Right renal cortex interstitium (tissue), 3 donors: ENCODE measurements at places on chromosomes 13 and 19. TPM values are rescaled to one million over a fixed set of nuclear protein-coding genes. Genes with fewer than 3 reads are reported as not detected.

Gene HTR2A
- polyA plus RNA-seq: 1.1 TPM

Gene PLA2G4C
- 6.4 TPM for polyA plus RNA-seq

Gene IGFL3
- polyA plus RNA-seq: not detected

GRCh38 chr19:38019396-38019724 is 112.4 kb downstream of the SIPA1L3 start:
- DNase-seq: no peak

Gene IFNL1
- polyA plus RNA-seq: not detected

DNA sequence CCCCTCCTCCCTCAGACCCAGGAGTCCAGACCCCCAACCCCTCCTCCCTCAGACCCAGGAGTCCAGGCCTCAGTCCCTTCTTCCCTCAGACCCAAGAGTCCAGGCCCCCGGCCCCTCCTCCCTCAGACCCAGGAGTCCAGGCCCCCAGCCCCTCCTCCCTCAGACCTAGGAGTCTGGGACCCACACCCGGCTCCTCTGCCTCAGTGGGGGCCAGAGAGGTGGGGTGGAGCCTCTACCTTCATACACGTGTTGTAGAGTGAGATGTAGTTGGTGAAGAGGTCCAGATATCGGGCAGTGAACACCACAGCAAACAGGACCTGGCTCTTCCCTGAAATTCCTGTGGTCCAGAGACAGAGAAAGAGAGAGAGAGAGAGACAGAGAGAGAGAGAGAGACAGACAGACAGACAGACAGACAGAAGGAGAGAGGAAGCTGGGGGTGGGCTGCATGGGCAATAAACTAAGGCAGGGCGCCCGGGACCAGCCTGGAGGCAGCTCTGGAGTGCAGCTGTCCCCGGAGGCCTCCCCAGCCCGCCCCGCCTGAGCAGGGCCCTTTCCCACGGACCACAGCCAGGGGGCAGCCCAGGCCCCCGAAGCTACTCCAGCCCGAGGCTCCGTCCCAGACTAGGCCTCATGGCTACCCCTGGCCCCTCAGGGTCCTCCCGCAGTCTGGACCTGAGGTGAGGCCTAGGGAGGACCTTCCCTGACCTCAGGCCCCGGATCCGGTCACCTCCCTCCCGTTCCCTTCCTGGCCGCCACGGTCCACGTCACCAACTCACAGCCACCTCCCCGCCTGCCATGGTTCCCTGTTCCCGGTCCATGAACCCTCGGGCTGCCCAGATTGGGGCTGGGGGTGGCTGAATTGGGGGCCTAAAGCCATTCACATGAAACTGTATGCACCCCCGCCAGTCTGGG is 907 bp downstream of the KDELR1 start:
- no peak for DNase-seq

Gene GRIN2D
- polyA plus RNA-seq: 0.38 TPM

Gene PGLYRP2
- polyA plus RNA-seq: 0.07 TPM

- DNase-seq: no peak
Measured at GRCh38 chr13:97274829-97275649, 52.9 kb downstream of the MBNL2 start.

Gene HIPK4
- polyA plus RNA-seq: 0.04 TPM

GRCh38 chr13:99658261-99658991 is 157.2 kb downstream of the TM9SF2 start:
- DNase-seq: peak; percentile 76

DNA sequence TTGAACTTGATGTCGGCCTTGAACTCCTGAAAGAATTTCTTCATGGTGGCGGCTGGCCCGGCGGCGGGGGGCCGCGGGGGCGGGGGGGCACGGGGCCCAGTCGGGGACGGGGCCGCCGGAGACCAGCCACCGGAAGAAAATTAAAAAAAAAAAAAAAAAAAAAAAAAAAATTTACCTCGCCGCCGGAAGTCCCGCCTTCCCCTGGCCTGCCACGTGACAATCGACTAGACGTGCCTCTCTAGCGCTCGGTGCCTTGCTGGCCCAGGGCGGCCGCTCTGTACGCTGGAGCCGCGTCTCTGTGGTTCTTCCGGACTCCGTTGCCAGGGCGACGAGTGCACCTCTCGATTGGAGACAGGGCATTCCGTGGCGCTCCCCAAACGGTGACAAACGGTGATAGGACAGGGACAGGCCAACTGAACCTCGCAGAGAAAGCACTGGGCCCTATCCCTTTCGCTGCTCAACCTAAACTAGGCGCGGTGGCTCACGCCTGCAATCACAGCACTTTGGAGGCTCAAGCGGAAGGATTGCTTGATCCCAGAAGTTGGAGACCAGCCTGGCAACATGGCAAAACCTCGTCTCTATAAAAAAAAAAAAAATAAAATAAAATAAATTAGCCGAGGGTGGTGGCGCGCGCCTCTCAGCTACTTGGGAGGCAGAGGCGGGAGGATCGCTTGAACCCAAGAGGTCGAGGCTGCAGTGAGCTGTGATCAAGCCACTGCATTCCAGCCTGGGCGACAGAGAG is at the start of gene UBXN6:
TSS of gene UBXN6 (minus strand) at position 141 of the 742 bp plus-strand sequence. CDS start at position 44, 97 bp downstream.
- peak; percentile 95 for DNase-seq

Gene PTGER1
- polyA plus RNA-seq: 3.7 TPM

DNA sequence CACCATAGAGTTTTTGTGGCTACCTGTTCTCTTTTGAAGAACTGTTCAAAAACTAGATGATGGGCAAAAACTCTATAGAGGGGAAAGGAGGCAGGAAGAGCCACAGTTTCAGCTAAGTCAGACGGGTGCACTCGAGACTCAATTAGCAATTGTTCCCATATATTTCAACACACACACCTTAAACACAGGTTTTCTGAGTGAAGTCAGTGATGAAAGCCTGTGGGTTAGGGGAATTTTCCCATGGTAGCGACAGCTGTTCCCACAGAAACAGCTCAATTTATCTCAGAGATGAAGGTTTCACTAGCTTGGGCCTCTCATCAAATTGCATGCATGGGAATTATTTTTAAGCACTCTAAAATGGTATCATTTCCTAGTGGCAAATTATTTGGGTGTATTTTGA is 143.4 kb downstream of the ZIC5 start:
- DNase-seq: no peak

DNA sequence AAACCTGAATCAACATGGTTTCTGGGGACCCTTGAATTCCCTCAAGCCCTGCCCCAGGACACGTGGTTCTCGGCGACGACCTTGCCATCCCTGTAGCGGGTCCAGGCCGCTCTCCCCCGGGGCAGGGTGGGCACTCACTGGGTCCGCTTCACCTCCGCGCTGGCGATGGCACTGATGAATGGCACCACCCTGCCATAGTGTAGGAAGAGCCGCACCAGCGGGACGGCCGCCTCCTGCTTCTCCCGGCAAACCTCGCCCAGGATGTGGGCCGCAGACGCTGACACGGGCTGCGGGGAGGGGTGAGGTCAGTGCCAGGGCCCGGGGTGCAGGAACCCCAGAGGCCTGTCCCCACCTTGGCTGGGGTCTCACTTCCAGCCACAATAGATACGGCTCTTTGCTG is 44.1 kb upstream of the C13orf46 start:
- DNase-seq: no peak
